ENCODE measurements at places on chromosomes 2 and 18.

- DNase-seq = no peak
Measured at GRCh38 chr2:160415991-160416390, 77.6 kb downstream of the RBMS1 start.

- no peak for DNase-seq
Measured at GRCh38 chr2:98538280-98539041, 69.9 kb downstream of the COA5 start.

- no peak for DNase-seq
Measured at GRCh38 chr2:17576802-17577201, 36.3 kb downstream of the VSNL1 start.

- no peak for DNase-seq
Measured at GRCh38 chr2:205259121-205259520, 423.2 kb upstream of the NRP2 start.

GRCh38 chr2:3040496-3041140 lies 337.0 kb downstream of the EIPR1 start:
- DNase-seq = no peak

- DNase-seq = no peak
Measured at GRCh38 chr2:163591461-163591860, 144.3 kb downstream of the FIGN start.

GRCh38 chr18:31574359-31574758 lies 17.3 kb upstream of the TTR start:
- DNase-seq = no peak

- DNase-seq = no peak
Measured at GRCh38 chr2:48728295-48728694, 27.2 kb downstream of the LHCGR start.

- no peak for DNase-seq
Measured at GRCh38 chr18:61931654-61932379, 39.0 kb upstream of the RNF152 start.

DNA sequence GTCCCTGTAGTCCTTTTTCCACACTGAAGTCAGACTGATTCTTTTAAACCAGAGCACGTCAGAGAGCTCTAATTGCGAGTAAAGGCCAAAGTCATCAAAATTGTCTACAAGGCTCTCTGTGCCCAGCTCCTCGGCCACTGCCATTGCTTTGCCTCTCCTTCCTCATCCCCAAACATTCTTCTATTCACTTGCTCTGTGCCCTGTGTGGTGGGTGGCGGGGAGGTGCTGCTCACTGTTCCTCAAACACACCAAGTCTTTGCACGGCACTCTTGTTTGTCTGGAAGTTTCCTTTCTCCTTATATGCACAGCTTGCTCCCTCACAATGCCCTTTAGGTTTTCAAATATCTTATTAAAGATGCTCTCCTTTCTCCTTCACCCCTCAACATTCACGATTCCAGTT lies 100.1 kb upstream of the FSHR start:
- no peak for DNase-seq

- DNase-seq = no peak
Measured at GRCh38 chr2:165470361-165470760, 863 bp downstream of the CSRNP3 start.

- DNase-seq = no peak
Measured at GRCh38 chr18:49061991-49062831, 111.4 kb upstream of the SMAD7 start.

- no peak for DNase-seq
Measured at GRCh38 chr2:36569267-36569856, 28.6 kb downstream of the FEZ2 start.

GRCh38 chr2:181787310-181788048 lies 104.1 kb upstream of the ITPRID2 start:
- DNase-seq = no peak

- peak; percentile 48 for DNase-seq
Measured at GRCh38 chr18:26133652-26134051, at the start of gene PSMA8. Gene PSMA8, plus strand, starts transcription at chr18:26133869. Its CDS starts 97 bp downstream, at chr18:26133966.

DNA sequence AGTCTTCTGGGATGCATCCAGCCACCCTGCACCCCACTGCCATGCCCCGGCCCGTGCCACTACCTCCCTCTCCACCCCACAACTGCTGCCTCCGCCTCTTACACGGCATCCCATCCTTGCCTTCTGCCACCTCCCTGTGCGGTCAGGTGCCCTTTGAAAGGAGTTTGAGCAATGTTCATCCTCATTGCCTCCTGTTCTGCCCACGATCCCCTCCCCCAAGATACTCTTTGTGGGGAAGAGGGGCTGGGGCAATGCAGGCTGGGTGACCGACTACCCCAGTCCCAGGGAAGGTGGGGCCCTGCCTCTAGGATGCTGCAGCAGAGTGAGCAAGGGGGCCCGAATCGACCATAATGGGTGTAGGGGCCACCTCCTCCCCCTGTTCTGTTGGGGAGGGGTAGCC lies 8.4 kb downstream of the MFSD2B start:
- DNase-seq = no peak

GRCh38 chr2:111105926-111106325 lies 14.8 kb upstream of the BCL2L11 start:
- no peak for DNase-seq

DNA sequence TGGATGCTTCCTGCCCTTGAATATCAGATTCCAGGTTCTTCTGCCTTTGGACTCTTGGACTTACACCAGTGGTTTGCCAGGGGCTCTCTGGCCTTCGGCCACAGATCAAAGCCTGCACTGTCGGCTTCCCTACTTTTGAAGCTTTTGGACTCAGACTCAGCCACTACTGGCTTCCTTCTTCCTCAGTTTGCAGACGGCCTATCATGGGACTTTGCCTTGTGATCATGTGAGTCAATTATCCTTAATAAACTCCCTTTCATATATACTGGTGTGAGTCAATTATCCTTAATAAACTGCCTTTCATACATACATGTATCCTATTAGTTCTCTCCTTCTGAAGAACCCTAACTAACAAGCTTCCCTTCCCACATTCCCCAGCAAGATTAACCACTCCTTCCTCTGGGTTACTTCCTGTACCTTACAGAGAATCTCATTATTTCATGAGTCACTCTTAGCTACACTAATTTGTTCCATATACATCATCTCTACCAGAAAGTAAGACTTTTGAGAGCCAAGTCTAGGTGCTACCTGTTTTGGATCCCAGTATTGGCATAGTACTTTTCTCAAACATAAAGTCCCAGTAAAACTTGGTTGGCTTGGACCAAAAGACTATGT lies 31.3 kb upstream of the LRATD1 start:
- no peak for DNase-seq

DNA sequence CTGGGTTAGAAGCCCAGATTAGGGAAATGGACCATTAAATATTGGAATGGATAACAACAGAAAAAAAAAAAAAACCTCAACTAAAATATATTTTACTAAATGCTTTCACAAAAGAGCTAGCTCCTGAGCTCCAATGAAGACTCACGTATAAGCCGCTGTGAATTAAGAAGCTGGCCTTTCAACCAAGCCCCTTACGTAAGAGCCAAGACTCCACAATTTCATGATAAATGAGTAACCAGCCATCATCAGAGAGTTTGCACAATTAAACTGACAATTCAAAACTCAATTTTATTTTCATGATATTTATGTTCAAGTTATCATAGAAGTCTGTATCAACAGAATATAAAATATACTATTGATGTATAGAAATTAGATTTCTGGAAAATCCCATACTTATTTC lies 70.7 kb upstream of the HNRNPA3 start:
- no peak for DNase-seq

- DNase-seq = no peak
Measured at GRCh38 chr2:84539729-84540128, 23.4 kb downstream of the DNAH6 start.

- DNase-seq = no peak
Measured at GRCh38 chr18:50624981-50625380, 65.1 kb downstream of the MAPK4 start.

DNA sequence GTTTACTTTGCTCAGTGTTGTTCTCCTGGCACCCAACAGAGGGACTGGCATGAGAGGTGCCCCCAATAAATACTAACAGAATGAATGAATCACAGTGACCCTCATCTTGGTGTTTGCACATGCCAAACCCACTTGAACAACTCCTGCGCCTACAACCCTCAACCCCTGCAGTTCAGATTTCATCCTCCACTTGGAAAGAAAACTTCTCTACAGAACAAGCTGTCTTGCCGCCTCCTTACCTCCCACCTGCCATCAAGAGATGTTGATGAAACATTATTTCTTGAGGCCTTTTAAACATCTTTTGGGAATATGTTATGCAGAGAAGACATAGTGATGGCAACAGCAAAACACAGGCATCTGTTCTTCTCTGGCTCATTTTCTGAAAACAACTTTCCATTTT lies 216.0 kb upstream of the SH3BP4 start:
- DNase-seq = no peak

GRCh38 chr2:230358305-230358704 lies 31.3 kb downstream of the SP140L start:
- DNase-seq = no peak

DNA sequence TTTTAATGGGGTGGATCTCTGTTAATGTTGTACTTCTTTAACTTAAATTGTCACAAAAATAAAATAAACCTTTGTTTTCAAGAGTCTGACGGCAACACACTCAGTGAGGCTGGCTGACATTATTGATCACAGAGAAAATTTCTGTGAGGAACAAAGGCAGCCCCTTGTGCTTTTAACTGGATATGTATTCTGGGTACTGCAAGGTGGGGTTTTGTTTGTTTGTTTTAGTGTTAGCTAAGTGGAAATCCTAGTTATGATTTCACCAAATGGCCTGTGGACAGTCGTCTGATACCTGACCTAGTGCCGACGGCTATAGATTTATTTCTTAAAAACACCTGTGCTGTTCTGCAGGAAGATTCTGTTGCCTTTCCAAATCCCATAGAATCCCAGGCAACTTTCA lies 1329.5 kb upstream of the ZEB2 start:
- no peak for DNase-seq

- no peak for DNase-seq
Measured at GRCh38 chr2:58435246-58435645, 194.1 kb upstream of the FANCL start.

DNA sequence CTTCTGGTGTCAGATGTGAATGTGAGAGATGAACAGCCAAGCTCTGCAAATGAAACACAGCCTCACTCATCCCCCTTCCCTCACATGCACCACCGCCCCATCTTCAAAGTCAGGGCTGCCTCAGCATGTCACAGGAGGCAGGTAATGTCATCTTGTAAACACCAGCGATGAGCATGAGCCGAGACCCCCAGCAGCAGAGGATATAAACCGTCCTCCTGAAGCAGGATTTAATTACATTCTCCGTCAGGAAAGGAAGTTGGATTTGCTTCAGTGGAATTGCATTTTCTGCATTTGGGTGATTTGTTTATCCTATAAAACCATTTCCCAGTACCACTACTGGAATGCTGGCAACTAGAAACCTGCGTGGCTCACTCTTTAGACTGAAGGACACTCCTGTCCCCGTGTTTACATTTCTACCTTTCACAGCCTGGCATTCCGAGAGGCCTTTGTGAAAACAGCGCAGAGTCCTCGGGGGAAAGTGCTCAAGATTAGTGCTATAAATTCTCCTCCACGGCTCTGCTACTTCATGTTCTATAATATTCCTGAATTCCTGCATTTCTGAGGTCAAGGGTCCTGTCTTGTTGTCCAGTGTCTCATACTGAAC lies 619.2 kb downstream of the IRS1 start:
- no peak for DNase-seq

DNA sequence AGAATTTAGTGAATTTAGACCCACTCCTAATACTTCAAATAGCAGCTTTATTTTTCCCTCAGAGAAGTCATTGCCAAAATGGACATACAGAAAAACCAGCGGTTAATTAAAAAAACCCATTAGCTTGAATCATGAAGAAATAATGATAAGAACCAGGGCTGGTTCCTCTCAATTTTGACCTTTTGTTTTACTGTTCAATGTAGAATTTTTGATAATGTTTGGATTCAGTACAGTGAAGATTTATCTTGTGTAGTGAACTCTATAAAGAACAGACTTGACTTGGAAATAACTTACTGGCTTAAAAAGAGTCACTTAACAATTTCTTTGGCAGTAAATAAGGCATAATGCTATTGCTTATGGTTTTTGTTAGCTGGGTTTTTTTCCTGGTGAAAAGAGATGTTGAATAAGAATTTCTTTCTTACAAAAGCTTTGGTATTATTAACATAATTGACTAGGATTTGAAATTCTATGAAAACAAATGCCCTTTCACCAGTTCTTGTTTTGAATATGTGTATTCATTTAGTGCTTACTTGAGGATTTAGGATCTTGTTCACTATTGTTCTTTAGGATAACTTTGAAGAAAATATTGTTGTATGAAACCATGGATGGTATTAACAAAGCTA lies 73.4 kb upstream of the ITPRID2 start:
- DNase-seq = no peak

DNA sequence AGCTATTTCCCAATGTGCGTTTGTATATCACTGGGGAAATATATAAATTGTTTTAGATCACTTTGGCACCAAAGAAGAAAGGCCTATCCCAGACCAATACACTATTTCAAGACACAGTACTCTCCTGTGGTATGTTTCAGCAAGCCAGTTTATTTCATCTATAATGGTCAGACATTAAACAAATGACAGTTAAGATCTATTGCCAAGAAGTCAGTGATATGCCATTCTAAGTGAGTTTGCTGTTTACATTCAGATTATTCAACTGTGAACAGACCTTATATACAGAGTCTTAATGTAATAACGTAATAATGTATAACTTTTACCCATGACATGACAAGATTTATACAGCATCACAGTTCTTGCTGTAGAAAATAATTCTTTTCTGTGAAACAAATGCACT lies 352.7 kb downstream of the CDH7 start:
- DNase-seq = no peak

DNA sequence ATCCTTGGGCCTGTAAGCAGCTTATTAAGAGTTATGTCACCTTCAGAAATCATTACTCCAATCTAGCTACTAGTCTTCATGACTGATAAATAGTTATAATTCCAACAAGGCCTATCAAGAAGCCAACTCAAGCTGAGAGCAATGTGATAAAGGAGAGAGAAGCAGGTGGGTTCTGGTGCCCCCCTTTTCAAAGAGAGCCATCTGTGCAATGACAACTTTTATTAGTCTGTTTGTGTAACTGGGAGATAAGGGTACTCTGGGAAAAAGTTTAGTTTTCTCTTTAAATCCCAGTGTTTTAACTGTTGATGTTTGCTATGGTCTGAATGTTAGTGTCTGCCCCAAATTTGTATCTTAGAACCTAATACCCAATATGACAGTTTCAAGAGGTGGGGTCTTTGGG lies 60.6 kb downstream of the CCDC93 start:
- DNase-seq = no peak

Data from stimulated activated CD4-positive, alpha-beta T cell treated with anti-CD3 and anti-CD28 coated beads, Interleukin-2, amount 100 ng/mL, for 24 hours (primary cell).